Stomach (tissue), 19 donors: ENCODE measurements at places on chromosomes 11 and 22. TPM values are rescaled to one million over a fixed set of nuclear protein-coding genes. Genes with fewer than 3 reads are reported as not detected.

DNA sequence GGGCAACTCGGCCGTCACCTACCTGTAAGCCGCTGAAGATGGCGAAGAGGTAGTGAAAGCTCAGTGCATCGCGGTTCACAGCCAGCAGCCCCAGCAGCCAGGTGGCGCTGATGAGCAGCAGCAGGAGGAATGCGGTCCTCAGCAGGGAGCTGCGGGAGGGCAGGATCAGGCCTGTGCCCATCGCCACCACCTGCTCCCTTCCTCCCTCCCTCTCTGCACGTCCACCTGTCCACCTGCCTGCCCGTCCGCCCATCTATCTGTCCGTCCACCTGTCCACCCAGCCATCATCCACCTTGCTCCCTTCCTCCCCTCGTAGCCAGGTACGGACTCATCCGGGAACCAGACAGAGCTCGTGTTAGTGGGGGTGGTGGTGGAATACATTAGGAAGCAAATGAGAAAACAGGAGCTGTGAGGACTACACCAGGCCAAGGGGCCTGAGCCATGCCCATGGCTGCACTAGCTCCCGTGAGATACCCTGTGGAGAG, 32.2 kb downstream of the TRMU start:
- peak; percentile 89 for DNase-seq

CNGA4 gene
- total RNA-seq: not detected

GRCh38 chr11:5922749-5923426, 19.2 kb upstream of the OR56A3 start:
- no peak for DNase-seq

DNA sequence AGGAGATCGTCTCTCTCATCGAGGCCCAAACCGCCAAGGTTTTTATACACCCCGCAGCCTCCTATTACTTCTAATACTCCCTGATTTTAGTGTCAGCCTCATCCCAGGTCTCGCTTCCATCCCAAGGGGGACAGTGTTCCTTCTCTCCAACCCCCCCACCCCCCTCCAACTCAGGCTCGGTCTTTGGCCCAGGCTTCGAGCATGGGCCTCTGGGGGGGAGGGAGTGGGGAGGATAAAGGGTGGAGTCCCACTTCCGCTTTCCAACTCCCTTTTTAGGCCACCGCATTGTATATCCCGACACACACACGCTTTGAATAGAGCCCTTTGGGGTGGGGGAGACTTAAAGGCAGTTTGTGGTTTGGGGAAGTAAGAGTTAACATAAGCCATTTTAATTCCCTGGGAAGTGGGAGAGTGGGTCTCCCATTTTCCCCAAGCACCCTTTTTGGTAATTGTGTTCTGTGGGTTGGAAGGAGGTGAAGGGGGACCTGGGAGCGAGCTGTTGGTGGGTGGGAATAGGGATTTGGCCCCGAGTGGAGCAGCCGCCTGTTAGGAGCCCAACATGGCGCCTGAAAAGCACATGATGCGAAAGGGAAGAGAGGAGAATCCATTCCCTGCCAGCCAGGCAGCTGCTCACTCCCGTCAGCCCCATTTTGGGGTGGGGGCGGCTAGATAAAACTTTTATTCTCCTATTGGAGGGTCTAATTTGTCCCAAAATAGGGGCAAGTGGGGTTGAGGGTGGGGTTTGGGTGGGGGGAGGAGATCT, 844 bp downstream of the PCF11 start:
- peak; percentile 89 for DNase-seq

HPS4 gene
- 42.7 TPM for total RNA-seq

KCNJ11 gene
- total RNA-seq: 22.9 TPM

GRCh38 chr11:28679795-28680468, 571.7 kb downstream of the METTL15 start:
- no peak for DNase-seq

SYT13 gene
- 1.3 TPM for total RNA-seq

DNA sequence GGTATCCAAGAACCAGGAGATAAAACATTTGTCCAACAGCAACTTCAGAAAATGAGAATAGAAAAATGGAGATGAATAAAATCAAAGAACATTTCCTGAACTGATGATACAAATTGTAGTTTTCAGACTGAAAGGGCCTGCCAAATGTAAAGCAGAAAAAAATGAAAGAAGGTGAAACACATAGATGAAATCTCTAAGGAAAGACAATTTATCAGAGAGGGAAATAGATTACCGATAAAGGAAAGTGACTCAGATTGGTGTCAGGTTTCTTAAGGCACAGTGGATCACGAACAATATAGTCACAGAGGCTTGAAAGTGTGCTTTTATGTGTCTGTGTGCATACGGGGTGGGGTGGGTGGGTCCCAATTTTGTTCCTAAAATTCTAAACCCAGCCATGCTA, 4.1 kb upstream of the STT3A start:
- no peak for DNase-seq

DNA sequence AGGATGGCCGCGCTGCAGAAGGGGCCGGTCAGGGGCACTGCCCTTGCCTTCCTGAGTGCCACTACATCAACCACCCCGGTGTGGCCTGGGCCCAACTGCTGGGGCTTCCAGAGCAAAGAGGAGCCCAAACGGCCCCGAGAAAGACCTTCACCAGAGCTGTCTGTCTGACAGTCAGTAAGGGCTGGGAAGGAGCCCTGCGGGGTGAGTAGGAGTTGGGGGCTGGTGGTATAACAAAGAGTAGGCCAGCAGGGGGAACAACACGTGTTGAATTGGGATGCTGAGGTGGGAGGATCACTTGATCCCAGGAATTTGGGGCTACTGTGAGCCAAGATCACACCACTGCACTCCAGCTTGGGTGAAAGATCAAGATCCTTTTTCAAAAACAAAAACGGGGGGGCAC, 3.9 kb downstream of the GSTT4 start:
- no peak for DNase-seq

DNA sequence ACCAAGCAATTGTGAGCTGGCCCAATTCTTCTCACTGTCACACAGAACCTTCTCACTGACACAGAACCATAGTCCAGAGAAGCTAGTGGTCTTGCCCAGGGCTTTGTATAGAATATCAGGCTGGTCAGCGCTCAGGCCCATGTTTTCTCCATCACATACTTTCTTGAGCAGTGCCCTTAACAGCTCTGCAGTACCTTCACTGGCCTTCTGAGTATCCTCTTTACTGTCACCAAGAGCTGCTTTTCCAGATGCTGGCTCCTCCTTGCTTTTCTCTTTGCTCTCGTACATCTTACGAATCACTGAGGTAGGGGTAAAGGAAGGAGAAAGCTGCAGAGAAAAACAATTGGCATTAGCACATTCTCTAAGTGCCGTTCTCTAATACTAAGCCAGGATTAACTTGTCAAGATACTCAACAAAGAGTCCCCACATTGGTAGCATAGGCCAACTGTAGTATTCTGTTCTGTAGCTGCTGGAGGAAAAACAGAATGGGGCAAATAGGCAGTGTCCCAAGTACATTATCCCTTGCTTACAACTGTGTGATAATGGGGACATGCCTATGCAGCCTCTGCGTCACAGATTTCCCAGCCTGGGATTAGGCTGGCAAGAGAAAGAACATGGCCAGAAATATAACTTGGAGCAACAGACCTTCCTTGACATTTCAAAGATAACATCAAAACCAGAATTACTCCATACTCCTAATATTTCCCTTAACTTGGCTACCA, 43.5 kb downstream of the DRG1 start:
- DNase-seq: no peak

CD3G gene
- total RNA-seq: not detected

DNA sequence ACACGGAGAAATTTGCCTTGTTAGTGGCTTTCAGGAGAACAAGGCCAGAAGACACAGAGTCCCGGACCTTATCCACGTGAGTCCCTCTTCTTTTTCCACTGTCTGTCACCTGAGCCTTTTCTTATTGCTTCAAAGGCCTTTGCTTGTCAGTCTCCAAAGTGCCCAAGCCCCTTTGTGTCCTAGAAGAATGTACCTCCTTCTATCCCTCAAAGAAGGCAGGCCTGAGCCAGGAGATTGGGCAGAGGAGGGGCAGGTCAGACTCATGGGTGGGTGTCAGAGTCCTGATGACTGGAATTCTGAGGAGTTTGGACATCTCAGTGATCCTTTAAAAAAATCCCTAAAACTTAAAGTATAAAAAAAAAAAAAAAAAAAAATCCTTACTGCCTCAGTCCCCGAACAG, 299.6 kb upstream of the NCAM1 start:
- DNase-seq: no peak

ATXN10 gene
- 125 TPM for total RNA-seq

TMPRSS5 gene
- not detected for total RNA-seq

- no peak for DNase-seq
These were observed 5.4 kb downstream of the SPINDOC start for GRCh38 chr11:63818609-63819008.

MMP8 gene
- total RNA-seq: not detected

- DNase-seq: no peak
These were observed 107.9 kb upstream of the BMAL1 start for GRCh38 chr11:13169709-13170108.

DNA sequence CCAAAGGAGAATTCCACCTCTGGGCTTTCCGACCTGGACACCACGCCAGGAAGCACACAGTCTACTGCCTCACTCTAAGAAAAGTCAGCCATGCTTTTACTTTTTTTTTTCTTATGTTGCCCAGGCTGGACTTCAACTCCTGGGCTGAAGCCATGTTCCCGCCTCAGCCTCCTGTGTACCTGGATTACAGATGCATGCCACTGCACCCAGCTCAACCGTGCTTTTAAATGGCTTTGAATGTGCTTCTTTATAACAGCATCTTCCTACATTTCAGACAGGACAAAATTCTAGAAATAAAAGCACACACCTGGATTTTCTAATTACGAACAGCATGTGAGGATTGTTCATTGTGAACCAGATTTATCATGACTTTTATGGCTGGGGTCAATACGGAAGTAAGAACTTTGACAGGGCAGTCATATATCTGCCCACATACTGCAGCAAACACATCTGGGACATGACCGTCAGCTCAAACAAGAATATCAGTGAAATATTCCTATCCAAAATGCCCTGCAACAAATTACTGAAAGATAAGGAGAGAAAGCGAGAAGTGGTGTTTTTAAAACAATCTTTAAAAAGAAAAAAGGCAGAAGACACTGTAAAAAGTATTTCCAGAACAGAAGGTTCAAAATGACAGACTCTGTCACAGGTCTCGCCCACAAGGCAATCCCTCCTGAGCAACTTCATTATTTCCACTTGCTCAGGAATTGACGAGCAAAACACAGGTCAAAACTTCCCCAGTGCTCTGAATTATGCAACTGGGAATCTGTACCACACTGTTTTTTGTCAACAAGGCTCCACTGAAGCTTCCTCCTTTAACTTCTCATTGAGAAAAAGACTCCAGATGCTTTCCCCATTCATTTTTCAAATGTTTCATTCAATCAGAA, 42.1 kb downstream of the PACSIN2 start:
- DNase-seq: peak; percentile 57

GRCh38 chr22:20948450-20948849, 18.6 kb upstream of the AIFM3 start:
- DNase-seq: no peak

DNA sequence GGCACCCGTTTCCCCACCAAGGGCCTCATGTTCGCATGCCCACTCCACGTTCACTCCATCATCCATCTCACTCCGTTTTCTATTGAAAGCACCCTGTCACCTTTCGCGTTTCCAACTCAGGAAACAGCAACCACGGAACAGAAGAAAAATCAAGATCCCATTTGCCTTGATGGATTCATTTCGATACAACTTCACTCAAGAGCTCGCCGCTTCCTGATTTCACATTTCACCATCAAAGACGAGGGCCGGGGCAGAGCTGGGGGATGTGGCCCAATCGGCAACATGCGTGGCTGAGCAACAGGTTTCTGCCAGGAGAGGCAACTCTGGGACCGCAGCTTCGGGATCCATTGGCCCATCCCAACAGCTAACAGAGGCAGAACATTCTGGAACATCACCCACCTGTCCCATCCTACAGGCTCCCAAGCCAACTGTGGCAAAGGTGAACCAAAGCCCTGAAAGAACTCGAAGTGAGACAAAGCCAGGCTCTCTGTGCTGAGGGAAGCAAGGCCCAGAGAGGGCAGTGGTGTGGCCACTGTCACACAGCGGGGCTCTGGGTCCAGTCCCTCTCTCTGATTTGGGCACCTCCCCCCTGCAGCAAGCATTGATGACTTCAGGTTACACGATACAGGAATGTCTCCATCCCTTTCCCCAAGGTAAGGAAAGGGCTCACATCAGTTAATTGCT, 36.2 kb upstream of the CD5 start:
- no peak for DNase-seq

DNA sequence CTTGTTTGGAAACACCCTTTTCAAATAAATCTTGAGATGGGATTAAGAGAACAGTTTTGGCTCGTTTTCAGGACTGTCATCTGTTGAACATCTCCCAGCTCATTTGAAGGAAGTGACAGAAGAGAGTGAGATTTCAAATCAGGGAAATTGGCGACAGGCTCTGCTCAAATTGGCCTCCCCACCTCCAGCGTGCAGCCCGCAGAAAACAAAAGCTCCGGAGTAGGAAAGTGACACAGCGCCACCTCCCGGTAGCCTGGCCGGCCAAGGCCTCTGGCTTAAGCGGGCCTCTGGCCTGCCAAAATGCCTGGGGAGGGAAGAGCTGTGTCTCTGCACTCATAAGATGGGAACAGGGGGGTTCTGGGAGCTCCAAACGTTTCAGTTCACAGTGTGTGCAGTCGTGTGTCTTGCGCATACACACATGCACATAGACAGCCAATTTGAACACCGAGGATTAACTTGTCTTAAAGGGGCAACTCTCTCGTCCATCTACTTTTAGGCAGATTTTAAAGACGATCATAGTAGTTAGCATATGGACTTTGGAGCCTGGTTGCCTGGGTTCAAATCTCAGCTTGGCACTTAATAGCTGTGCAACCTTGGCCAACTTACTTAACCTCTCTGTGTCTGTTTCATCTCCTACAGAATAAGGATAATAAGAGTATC, 132.7 kb upstream of the RCN1 start:
- peak; percentile 79 for DNase-seq

DNA sequence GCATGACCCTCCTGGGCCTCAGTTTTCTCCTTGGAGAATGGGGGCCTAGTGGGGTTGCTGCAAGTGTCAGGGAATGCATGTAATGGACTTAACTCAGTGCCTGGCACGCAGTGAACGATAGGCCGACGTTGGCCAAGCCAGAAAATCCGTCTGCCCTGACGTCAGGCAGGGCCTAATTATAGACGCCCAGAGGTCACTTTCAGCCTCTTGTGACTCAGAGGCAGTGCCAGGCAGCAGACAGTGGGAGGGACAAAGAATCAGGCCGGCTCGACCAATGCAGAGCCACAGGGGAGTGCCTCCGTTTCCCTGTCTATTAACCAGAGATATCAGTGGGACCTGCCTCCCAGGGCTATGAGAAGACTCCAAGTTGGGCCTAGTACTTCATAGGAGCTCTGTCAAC, 115.0 kb downstream of the MN1 start:
- DNase-seq: peak; percentile 94

DLG2 gene
- 19.1 TPM for total RNA-seq

DNA sequence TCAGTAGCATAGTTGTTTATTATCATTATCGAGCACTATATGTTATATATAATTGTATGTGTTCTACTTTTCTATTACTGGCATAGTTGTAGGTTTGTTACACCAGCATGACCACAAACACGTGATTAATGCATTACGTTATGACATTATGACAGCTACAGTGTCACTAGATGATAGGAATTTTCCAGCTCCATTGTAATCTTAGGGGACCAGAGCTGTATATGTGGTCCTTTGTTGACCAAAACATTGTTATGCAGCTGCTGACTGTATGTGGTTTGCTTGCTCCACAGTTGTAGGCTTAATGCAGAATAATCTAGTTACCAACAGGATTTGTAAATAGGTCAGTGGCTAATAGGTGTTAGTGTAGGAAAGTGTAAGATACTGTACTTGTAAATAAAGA, 66.1 kb downstream of the HSD17B12 start:
- DNase-seq: no peak

GRCh38 chr22:40853333-40853732, 3.1 kb downstream of the ST13 start:
- DNase-seq: no peak

GRCh38 chr11:121372671-121373429, 79.3 kb upstream of the SORL1 start:
- no peak for DNase-seq
